ENCODE measurements at places on chromosomes 3 and 15.
A peak's percentile ranks its signal among the peaks of the same experiment; 100 is the strongest.

- no peak for DNase-seq
Measured at GRCh38 chr3:188949996-188950395, 221.8 kb upstream of the TPRG1 start.

DNA sequence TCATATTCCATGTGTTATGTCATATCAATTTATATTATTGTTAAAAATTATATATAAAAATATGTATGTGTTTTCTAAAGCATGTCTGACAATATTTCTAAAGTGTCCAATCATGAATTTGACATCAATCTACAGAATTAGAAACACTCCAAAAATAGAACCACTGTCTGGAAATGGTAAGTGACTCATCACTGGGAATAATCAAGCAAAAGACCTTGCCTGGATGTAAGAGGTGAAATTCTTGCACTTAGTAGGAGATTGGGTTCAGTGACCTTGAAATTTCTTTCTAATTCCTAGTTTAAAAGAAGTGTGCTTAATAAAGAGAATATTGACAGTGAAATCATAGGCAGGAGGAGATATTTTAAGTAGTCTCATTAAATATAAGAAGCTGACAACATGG, 188.8 kb downstream of the ZNF385D start:
- DNase-seq, result no peak

DNA sequence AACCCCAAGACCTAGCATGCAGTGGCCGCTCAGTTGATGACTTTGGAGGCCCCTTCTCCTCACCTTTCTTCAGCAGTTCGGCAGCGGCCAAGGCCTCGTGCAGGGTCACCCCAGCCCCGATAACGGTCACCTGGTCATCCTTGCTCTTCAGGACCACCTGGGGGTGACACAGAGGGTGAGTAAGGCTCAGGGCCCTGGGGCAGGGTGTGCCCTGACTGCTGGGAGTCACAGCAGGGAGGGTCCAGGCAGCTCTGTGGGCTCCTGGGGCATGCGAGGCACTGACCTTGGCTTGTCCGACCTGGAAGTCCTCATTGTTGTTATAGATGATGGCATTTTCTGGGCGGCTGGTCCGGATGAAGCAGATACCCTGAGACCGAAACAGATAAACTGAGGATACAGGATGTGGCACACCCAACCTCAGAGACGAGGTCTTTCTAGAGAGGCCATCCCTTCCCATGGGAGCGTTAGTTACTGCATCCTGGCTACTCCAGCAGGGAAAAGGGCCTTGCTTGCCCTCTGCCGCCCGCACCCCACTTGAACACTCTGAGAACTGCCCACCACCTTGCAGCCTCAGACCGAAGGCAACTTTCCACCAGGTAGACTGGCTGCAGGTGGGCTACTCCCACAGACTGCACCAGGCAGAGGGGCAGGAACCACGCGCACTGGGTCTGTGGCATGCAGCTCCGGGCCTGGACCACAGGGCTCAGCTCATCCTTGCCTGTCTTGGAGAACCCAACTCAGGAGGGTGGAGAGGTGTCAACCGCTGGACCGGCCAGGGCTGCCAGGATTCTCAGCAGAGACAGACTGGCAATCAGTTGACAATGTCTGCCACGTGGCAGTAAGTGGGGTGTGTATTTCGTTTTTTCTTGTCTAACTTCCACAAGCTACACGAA, 27.6 kb downstream of the TKT start:
- peak; percentile 29 for DNase-seq

DNA sequence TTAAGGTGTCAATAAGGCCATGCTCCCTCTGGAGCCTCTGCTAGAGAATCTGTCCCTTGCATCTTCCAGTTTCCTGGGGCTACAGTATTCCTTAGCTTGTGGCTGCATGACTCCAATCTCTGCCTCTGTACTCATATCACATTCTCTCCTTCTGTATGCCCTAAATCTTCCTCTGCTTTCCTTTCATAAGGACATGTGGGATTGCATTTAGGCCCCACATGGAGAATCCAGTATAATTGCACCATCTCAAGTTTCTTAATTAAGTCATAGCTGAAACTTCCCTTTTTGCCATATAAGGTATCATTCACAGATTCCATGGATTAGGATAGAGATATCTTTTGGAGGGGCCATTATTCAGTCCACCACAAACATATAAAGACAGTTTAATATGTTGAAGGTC, 409.8 kb upstream of the TMCO5A start:
- DNase-seq, result no peak
